ENCODE measurements at places on chromosomes 7 and 10.

- DNase-seq = no peak
Observed at GRCh38 chr10:123136221-123136805, 543 bp downstream of the HMX3 start.

GRCh38 chr7:131587315-131587923 lies 31.0 kb upstream of the PODXL start:
- no peak for DNase-seq

DNA sequence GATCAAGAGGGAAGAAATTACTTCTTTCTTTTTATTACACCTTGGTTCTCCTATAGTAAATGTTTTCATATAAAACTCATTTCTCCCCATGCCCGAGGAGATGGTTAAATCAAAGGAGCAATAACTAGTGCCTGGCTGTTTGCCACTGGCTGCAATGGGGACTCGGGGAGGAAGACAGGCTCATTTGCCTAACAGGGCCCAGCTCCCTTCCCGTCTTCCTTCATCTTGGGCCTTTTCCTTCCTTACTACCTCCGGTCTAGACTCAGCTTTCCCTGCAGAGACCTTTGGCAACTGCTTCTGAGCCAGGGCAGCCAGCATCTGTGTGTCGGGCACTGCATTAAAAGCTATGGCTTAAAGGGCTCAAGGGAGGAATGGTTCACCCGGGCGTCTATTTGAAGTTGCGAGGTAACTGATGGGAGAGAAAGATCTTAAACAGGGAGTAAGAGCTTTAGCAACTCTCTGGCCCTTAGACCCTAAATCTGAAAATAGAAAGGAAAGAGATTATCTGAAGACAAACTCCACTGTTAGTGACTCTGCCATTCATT lies 63.5 kb downstream of the CALD1 start:
- no peak for DNase-seq

DNA sequence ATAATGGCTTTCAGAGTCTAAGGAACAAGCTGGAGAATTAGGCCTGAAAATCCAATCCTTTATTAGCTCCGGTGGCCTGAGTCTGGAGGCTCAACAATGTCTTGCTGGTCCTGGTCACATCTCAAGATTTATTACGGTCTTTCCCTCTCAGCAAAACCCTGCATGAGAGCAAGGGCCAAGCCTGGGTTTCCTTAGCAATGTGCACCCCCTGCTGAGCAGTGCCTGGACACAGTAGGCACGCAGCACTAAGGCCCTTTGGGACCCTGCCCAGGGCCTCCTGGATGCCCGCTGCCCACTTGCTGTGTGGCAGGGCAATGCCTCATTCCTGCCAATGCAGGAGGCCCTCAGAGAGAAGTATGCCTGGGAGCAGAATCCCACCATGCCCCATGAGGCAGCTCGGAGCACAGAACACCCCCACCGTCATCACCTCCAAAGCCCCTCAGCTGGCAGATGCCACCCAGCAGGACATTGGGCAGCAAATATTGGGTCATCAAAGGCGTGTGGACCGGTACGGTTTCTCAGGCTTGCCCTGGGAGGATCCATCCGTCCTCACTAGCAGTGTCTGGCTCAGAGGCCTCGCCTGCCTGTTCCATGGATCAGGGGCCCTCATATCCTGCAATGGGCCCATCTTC lies 156.4 kb downstream of the OAT start:
- no peak for DNase-seq

GRCh38 chr10:78513330-78513729 lies 479.7 kb downstream of the RPS24 start:
- no peak for DNase-seq

GRCh38 chr10:30873411-30873810 lies 158.3 kb downstream of the ZNF438 start:
- no peak for DNase-seq

GRCh38 chr10:115572740-115573455 lies 479.7 kb downstream of the ATRNL1 start:
- DNase-seq = no peak

DNA sequence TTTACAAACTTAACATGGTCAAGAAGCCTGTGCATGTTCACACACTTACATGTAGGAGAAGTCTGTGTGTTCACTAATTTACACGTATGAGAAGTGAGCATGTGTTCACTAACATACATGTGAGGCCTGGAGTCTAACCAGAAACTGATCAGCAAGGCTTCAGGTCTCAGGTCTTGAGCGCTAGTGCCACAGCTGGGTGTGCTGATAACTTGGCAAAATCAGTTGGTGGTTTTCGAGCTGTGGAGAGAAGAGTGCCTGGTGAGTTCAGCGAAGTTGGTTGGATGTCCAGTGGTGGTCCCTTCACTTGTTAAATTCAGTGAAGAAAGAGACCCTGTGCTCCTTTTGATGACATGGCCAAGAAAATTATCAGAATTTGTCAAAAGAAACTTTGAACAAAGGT lies 98.7 kb downstream of the CELF2 start:
- no peak for DNase-seq

GRCh38 chr7:75711076-75711475 lies 27.7 kb downstream of the HIP1 start:
- DNase-seq = no peak

GRCh38 chr10:122331100-122331499 lies 43.4 kb upstream of the PLEKHA1 start:
- no peak for DNase-seq

GRCh38 chr7:96085953-96086352 lies 235.9 kb downstream of the SLC25A13 start:
- DNase-seq = no peak
